ENCODE measurements at places on chromosomes 2 and 18. TPM values are rescaled to one million over a fixed set of nuclear protein-coding genes. Genes with fewer than 3 reads are reported as not detected.

MEX3C gene
- 31.9 TPM for total RNA-seq

MAPK4 gene
- 0.89 TPM for total RNA-seq

DNA sequence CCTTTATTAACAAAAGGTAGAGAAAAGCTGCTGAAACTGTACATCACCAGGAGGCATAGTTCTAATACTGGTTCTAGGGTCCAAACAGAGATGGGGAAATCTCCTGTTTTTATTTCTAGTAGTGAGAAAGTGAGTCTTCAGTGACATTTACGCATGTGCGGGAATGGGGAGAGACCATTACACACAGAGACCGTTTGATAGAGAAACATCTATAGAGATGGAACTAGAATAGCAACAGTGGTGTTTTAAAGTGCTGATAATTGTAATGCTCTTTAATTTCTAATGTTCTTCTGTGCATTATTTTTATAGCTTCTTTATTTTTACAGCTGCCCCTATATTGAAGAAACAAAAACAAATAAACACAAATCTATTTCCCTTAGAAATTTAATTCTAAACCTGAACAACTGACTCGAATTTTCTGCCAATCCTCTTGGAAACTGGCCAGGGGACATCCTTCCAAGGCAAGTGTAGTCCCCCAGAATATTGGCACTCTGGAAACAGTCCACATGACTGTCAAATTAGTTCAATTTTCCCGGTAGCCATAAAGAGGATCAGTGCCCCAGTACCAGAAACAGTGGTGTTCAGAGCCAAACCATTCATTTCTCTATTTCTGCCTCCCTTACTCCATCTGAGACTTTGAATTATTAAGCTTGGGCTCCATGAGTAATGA is 260.9 kb downstream of the ICOS start:
- DNase-seq: no peak

FAP gene
- total RNA-seq: 10.4 TPM

DNA sequence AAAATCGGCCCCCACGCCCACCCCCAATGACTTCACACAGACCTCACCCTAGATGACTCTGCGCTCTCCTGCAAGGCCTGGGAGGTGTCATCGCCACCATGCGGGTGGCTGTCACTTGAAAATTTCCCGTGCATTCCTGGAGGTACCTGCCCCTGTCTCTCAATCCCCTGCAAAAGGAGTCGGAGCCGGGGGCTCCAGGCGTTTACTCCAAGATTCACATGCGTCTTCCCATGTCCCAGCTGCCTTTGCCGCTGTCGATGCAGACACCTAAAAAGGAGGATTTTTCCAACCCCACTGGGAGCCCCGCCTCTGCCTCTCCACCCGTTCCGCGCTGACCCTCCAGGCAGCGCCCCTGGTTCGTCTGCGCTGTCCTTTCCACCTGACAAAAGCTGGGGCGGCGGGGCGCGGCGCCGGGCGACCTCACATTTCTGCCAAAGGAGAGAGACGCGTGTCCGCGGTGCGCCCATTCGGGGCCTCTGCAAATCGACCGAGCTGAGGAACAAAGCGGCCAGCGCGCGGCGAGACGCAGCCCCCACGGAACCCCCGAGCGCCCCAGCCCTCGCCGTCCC is 667 bp downstream of the REEP1 start:
- DNase-seq: no peak

MC2R gene
- total RNA-seq: not detected

DNA sequence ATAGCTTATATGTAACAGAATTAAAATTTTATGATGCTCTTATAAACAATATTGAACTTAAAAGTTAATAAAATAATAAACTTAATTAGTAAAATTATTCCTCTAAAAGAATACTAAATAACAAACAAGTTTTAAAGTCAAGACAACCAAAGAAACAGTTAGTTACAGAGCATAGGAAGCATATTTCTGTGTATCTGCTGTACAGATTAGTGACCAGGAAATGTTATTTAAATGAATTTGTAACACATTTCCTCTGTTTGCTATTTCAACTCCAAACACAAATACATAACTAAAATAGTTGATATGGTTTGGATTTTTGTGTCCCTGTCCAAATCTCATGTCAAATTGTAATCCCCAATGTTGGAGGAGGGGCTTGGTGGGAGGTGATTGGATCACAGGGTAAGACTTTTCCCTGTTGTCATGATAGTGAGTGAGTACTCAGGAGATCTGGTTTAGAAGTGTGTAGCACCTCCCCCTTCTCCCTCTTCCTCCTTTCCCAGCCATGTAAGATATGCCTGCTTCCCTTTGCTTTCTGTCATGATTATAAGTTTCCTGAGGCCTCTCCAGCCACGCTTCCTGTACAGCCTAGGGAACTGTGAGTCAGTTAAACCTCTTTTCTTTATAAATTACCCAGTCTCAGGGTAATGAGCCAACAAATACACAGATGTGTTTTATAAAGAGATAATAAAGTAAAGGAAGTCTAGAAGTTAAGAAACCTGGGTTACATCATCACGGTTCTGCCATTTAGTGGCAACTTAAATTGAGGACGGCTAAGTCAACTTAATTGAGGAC is 51.8 kb downstream of the ROCK2 start:
- no peak for DNase-seq

AFG3L2 gene
- 38.8 TPM for total RNA-seq

DNA sequence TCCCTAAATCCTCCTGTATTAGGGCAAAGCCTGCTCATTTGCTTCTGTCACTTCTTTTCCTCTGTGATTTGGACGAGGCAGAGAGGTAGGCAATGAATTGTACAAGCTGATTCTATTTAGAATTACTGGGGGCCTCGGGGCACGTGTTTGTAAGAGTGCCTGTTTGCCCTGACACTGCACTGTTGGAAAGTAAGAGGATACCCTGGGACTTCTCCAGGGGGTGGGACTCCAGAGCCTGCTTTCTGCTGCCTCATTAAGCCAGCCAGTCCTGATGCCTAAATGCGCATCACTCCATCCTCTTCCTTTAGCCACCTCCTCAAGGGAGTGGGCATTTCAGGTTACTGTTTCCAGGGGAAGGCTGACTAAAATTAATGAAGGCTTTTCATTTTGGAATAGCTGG is 134.3 kb downstream of the TDRD15 start:
- DNase-seq: no peak

DNA sequence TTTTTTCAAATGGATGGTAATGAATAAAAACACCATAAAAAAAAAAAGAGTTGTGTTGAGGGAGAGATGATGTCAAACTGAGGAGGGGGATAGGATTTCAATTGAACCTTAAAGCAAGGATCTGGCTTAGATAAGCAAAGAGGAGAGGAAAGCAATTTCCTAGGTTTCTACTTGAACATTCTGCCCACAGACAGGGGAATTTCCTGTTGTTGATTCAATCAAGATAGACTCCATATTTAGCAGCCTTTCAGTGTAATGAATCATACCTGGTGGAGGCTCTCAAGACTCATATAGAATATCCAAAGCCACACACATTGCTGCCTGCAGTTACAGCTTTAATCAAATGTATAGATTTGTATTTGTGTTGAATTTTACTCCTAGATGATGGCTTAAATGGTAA is 294.4 kb upstream of the PIK3C3 start:
- no peak for DNase-seq

- DNase-seq: no peak
Measured at GRCh38 chr18:28468901-28469300, 292.0 kb upstream of the CDH2 start.

- no peak for DNase-seq
Measured at GRCh38 chr2:216880509-216881184, 20.8 kb upstream of the TNP1 start.

DNA sequence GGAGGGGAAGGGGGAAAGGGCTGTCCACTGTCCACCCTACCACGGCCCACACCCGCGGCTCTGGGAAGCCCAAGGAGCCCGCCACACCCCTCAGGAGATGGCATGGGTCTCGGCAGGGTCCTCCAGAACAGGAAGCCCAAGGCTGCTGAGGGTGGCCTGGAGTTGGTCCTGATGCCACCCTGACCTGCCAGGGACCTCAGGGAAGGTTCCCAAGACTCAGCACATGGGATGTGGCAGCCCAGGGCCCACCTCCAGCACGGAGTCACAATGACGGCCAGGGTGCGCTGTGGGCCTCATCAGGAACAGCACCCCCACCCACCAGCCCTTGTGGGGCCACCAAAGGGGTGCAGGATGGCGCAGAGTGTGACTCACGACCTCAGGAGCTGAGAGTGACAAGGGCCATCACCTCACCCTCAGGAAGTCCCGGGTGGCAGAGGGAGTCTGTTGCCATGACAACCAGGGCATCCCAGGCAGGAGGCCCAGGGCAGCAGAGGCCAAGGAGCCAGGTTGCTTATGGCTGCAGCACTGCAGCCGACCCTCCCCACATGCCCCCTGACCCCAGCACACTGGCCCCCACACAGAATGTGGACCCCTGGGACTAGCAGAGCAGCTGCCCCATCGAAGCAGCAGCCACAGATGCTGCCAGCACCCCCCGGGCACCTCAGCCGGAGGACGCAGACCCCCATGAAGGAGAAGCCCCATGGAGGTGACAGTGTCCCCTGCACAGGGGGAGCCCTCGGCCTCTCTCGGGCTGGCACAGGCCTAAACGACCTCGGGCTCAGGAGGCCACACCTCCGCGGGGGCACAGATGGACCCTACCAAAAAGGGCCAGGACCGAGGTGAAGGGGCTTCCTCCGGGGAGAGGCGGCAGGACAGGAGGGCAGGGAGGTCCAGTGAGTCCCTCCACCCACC is 34.3 kb downstream of the KIF1A start:
- DNase-seq: no peak

RNF144A gene
- total RNA-seq: 42.5 TPM

DNA sequence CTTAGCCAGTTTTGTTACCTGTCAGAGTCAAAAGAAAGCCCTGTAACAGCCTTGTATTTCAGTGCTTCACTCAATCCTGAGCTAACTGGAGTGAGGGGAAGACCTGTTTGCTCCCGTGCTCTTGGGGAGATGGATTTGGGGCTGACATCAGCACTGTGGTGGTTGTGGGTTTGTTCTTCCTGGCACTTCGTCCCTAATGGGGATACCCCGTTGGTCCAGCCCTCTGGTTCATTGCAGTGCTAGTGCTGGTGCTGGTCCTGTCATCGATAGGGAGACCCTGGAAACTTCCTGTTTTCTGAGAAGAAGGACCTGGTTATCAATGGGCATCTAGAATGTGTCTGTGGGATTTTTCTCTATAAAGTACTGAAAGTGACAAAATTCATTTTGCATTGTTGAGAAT is 205.4 kb downstream of the ZNF407 start:
- no peak for DNase-seq

SP140 gene
- total RNA-seq: 4.4 TPM

GRCh38 chr2:61512768-61513398 is 25.3 kb downstream of the XPO1 start:
- no peak for DNase-seq

DNA sequence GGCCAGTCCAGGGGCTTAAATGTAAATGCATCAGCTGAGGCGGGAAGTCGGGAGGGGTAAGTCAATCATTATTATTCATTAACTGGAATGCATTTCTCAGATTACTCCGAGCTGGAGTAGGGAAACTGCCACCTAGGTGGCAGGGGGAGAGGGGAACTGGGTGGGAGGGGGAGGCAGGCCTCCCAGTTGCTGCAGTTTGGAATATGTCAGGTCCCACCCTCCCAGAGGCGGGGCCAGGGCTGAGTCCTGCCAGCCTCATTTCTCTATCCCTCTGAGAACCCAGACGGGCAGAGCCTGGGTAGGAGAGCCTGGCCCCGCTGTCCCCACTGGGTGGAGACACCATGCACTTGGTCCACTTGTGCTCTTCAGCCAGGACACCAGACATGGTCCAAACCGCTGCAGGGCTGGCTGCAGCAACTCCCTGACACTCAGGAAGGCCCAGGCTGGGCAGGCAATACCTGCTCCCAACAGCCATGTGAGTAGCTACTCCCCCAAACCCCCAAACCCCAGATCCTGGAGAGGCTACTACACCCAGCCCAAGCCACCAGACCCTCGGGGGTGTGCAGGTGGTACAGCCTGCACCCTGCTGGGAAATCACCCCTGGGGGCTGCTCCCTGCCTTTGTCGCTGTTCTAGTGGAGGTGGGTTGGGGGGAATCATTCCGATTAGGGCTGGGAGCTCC is at the start of gene GPBAR1:
GPBAR1 (plus strand) TSS at position 274 of the 681 bp plus-strand sequence. CDS start 1,710 bp downstream, outside the sequence.
- DNase-seq: no peak

GRCh38 chr2:166297951-166298350 is 77.8 kb downstream of the SCN9A start:
- no peak for DNase-seq

ADRA2B gene
- 3.2 TPM for total RNA-seq

TCF4 gene
- total RNA-seq: 204 TPM

ACTG2 gene
- 4.4 TPM for total RNA-seq

XIRP2 gene
- 2.9 TPM for total RNA-seq

- DNase-seq: no peak
Measured at GRCh38 chr2:192932376-192932775, 737.6 kb upstream of the TMEFF2 start.

SULT1C4 gene
- total RNA-seq: 12.5 TPM
